ENCODE measurements at places on chromosomes 3 and 15.
A peak's percentile ranks its signal among the peaks of the same experiment; 100 is the strongest.

- DNase-seq = no peak
Observed at GRCh38 chr3:138935505-138935862, 11.5 kb downstream of the FOXL2 start.

DNA sequence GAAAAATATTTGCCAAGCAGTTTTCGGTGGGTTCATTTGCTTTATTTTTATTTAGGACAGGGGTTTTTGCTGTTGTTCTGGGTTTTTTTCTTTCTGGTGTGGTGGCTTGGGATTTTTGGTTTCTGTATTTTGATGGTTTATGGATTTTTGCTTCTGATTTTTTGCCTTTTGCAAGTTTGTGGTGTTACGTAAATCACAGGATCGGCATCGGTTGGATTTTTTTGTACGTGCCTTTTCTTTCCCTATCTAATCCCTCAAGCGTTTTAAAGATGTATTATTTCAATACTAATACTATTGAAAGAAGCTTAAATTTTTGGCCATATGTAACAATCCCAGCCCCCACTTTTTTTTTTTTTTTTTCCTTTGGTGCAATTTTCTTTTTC is 782 bp upstream of the BCL6 start:
- DNase-seq = no peak

- peak; percentile 18 for DNase-seq
Observed at GRCh38 chr3:140898340-140899180, 43.1 kb upstream of the SLC25A36 start.

DNA sequence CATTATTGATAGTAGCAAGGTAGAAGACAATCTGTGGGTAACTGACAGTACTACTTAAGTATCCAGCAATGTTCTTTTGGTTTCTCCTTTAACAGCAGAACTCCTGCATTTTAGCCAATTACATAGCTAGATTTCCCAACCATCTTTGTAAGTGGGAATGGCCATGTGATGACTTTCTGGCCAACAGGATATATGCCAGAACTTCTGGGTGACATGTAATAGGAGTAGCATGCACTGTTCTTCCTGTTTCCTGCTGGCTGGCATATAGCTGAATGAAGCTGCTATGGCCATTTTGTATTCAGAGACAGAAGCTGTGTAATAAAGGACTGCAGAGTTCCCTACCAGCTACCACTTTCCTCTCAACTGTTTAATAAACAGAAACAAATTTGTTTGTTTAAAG is 18.0 kb downstream of the SPICE1 start:
- no peak for DNase-seq

- no peak for DNase-seq
Observed at GRCh38 chr3:163914567-163914966, 1163.7 kb downstream of the SI start.

GRCh38 chr3:127803619-127804018 is 18.7 kb downstream of the MGLL start:
- no peak for DNase-seq

GRCh38 chr3:65334045-65334665 is 646.4 kb upstream of the ADAMTS9 start:
- no peak for DNase-seq

GRCh38 chr3:63864008-63864964 is 619 bp downstream of the ATXN7 start:
- DNase-seq = no peak

- no peak for DNase-seq
Observed at GRCh38 chr15:69092159-69092558, 68.3 kb upstream of the GLCE start.

DNA sequence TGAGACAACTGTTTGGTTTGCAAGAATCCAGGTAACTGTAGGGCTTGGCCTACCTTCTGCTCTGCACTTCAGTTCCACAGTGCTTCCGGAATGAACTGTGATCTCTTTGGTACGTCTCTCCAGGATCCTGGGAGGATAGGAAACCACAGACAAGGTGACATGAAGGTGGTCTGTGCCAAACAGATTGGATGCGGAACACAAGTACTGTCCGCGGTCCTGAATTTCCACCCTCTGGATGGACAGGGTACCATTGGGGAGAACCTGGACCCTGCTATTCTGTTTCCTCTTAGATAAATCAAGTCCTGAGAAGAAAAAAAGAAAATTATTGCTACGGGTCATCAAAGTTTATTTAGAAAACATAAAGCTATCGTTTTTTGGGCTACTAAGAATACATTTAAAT is 17.3 kb downstream of the IGSF10 start:
- DNase-seq = no peak

DNA sequence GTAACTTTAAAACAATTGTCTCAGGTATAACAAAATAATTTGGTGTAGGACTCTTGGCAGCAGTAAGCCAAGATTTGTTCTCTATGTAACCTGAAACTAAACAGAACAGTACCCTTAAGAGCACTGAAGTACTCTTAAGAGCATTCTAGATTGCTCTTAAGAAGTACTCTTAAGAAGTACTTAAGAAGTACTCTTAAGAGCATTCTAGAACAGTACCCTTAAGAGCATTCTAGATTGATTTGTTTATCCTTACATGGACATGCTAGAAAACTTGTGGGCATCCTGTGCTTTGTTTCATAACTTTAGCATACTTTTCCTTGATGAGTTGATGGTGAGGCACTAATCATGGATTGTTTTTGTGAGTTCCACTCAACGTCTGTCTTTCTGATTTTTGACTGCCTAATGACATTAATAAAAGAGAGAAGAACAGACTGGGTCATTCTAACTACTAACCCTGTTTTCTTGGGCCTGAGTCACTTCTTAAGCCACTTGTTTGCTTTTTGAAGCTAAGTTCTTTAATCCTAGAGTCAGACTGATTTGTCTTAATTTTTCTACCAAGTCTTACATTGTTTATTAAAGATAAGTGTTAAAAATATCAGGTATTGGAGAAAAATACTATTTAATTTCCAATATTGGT is 57.2 kb upstream of the UTS2B start:
- no peak for DNase-seq

GRCh38 chr3:8450618-8451017 is 51.0 kb upstream of the LMCD1 start:
- no peak for DNase-seq

DNA sequence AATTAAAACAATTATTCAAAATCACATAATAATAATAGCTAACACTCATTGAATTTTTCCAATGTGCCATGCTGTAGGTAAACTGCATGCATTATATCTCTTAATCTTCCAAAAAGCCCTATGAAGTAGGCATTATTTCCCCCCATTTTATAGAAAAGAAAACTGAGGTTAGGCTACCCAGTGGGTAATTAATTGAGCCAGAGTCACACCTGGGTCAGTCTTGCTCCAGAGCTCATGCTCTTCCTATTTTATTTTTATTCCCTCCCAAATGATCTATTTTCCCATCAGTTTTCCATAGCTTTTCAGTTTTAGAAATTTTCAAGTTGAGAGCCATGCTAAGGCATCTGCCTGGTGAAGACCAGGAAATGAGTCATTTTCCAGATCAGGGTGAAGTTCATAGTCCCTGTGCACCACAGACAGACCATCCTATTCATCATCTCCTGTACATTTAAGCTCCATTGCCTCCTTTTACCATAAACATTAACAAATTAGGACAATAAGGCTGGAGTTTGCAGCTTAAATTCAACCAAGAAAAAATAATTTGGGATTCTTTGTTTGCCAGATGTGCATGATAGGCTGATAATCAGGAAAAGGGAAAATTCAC is 417.3 kb downstream of the OTOL1 start:
- no peak for DNase-seq

GRCh38 chr3:191695815-191696153 is 234.8 kb downstream of the PYDC2 start:
- DNase-seq = no peak

DNA sequence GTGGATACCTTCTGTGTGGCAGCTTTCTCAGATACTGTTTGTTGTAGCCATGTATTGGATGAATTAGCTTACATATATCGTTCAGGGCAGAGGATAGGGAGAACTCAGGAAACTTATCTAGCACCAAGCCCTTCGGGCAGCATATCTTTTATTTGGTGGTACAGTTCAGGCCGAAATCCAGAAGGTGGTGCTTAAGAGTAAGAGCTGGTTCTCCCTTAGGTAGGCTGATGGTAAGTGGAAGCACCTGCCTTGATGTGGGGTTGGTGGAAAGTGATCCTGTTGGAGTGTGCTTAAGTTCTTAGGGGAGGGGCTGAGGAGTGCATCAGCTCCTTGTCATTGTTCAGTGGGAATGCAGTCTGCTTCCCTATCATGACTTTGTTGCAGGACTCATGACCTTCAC is 187.5 kb downstream of the DOCK3 start:
- no peak for DNase-seq

DNA sequence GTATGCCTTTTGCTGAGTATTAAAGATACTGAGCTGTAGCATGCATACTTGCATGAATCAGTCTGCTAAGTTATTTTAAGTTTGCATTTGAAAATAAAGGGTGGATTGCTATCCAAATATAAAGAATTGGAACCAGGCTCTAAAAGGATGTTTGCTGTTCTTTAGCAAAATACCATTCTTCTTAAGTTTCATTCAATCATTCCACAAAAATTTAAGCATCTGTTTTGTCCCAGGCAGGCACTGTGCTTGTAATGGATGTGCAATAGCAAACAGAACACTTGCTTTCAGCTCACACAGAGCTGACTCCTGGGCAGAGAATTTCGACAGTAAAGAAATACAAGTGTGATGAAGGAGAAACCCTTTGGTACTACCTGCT is 151.1 kb downstream of the PGPEP1L start:
- DNase-seq = no peak

- DNase-seq = no peak
Observed at GRCh38 chr3:162670181-162670580, 1173.6 kb downstream of the OTOL1 start.

DNA sequence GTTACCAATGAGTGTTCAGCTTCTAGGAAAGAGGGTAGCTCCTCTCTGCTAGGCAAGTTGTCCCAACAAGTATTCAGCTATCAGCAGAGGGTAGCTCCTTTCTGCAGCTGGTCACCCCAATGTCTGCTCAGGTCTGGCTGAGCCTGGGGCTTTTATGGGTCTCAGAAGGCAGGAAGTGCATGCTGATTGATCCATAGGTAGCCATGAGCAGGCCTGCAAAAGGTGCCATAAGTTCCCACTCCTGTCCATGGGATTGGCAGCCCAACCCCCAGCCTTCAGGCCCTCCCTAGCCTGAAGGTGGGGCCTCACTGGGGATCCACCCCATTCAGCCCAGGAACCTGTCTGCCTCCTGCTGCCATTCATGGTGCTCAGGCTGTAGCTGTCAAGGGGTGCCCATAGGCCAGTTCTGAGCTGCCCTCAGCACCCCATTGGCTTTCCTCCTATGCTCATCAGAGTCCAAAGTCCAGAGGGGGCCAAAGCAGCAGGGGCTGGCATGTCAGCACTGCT is 34.6 kb upstream of the DNAJC13 start:
- no peak for DNase-seq

GRCh38 chr3:129329858-129330257 is 51.2 kb downstream of the HMCES start:
- no peak for DNase-seq

DNA sequence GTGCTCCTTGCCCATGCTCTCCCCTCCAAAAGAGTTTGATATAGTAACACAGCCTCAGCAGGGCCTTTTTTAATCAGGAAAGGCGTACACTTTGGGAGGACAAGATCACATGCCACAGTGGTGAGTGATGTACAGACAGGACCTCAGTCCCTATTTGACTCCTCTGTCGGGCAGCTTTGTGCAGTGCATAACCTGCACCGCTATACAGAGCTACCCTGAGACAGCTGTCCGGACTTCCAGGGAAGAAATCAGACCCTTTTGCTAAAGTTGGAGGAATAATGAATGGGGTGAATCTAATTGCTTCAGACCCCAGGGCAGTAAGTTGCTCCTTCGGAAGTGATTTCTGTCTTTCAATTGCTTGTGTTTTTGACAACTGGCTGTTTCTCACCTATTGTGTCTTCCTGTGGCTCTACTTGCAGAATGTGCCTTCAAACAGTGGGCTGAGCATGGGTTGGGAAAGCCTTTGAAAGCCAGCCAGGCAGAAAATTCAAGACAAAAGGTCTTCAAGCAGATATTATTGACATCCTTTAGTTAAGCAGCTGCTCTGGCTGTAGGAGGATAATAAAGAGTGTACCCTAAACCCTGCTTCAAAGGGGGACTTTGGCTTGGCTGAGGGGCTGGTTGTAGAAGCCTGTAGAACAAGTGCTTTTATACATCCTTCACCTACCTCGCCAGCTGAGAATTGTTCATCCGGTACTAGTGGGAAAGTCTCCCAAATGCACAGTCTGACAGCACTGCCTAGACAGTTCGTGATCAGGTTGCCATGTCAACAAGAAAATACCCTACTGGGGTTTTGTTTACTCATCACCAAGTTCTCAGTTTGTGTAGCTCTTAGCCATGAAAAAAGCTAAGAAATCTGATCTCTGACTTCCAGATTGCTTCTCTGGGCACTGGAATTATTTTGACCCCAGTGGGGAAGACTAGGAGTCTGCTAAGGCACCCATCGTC is 35.1 kb downstream of the SNTN start:
- peak; percentile 55 for DNase-seq

DNA sequence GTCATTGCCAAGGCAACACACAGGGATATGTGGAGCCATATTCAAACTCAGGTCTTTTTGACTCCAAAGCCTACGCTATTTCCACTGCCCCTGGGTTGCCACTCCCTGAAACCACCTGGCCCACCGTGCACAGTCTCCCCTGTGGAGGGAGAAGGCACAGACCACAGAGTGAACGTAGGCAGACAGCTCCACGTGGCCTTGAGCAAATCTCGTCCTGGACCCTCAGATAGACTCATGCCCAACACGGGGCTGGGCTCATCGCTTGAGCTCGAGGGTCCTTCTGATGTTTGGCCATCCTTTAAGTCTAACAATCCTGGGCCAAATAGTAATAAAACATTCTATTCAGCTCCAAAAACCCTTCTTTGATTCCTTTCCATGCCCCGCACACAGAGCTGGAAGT is 72.0 kb downstream of the CPN2 start:
- no peak for DNase-seq

- no peak for DNase-seq
Observed at GRCh38 chr3:122912772-122913538, 114.6 kb downstream of the SEMA5B start.

DNA sequence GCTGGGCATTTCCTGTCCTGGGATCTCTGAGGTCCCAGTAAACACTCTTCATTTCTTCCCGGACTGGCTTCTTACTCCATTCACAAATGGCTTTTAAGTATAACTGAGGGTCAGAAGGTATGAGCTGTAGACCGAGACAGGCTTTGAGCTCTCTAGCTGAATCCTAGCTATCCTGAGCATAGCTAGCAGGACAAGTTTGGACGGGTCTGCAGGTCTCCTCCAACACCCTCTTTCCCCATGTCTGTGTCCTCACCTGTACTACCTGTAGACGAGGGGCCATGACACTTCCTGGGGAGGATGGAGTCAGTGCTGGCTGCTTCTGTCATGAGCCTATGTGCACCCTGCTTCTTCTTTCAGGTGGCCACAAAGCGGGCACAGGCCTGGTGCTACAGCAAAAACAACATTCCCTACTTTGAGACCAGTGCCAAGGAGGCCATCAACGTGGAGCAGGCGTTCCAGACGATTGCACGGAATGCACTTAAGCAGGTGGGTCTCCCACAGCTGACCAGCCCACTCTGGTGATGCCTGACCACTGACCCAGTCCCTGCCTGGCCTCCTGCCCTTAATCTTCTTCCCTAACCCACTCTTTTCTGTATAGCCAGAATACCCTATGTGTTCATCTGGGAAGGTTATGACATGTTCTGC is 72.1 kb upstream of the ACAD9 start:
- DNase-seq = no peak

- DNase-seq = no peak
Observed at GRCh38 chr3:162376761-162377160, 880.2 kb downstream of the OTOL1 start.
